ENCODE measurements at places on chromosomes 11 and 22.

DNA sequence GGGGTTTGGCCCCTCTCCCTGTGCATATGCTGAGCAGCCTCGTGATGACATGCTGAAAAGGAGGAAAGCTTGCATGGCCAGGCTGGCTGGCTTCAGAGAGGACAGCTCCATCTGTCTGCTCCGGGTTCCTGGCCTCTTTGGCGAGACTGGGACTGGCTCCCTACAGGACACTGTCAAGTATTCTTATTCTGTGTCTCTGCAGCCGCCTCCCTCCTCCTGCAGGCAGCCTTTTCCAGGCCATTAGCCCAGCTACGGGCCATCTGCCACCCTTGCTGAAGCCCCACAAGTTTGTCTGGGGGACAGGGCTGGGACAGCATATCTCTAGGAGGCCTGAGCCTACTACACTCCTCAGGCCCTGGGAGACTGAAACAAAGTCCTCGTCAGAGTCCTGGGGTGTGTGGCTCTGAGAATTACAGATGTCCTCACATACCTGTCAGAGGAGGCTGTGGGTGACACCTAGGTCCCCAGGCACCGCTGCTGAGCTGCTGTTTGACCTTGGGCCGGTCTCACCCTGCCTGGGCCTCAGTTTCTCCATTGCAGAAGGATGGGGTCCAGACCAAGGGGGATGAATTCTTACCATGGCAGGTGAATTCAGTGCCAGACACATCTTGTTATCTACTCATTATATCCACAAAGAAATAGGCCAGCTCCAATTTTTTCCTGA, 11.0 kb downstream of the MRGPRG start:
- no peak for DNase-seq

GRCh38 chr11:47348859-47349258, 3.6 kb downstream of the MYBPC3 start:
- no peak for DNase-seq

- DNase-seq: peak; percentile 17
Observed at GRCh38 chr11:16785520-16786128, 47.2 kb downstream of the C11orf58 start.

- no peak for DNase-seq
Observed at GRCh38 chr11:122209619-122210366, 93.8 kb upstream of the BLID start.

DNA sequence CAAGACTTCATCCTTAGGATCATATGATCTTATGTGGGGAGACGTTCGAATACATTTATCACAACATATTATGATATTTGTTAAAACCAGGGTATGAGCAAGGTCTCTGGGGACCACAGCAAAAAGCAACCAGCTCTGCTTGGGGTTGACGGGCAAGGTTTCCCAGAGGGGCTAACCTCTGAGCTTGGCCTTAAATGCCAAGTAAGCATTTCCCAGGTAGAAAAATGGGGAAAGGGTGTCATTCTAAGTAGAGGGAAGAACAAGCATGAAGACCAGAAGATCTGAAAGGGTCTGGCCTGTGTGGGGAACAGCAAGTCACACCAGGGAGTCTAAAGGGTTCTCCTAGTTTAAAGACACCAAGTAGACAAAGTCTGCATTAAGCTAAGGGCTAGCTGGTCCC, 24.1 kb downstream of the CLMP start:
- no peak for DNase-seq
